ENCODE measurements at places on chromosomes 3 and 15. TPM values are rescaled to one million over a fixed set of nuclear protein-coding genes. Genes with fewer than 3 reads are reported as not detected.

DNA sequence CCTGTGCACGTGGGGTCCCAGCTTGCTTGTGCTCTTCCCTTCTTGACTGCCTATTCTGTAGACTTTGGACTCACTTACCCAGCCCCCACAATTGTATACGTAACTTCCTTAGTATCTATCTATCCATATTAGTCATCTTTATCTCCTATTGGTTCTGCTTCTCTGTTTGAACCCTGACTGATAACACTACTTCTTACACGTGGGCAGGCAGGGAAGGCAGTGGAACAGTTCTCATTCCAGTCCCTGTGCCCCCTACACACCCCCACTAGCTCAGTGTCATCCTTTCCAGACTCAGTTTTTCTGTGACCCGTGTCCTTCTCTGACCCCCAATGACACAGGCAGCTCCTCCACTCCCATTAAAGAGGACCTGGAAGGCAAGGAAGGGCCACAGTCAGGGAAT, 74.2 kb upstream of the FBN1 start:
- no peak for DNase-seq

DNA sequence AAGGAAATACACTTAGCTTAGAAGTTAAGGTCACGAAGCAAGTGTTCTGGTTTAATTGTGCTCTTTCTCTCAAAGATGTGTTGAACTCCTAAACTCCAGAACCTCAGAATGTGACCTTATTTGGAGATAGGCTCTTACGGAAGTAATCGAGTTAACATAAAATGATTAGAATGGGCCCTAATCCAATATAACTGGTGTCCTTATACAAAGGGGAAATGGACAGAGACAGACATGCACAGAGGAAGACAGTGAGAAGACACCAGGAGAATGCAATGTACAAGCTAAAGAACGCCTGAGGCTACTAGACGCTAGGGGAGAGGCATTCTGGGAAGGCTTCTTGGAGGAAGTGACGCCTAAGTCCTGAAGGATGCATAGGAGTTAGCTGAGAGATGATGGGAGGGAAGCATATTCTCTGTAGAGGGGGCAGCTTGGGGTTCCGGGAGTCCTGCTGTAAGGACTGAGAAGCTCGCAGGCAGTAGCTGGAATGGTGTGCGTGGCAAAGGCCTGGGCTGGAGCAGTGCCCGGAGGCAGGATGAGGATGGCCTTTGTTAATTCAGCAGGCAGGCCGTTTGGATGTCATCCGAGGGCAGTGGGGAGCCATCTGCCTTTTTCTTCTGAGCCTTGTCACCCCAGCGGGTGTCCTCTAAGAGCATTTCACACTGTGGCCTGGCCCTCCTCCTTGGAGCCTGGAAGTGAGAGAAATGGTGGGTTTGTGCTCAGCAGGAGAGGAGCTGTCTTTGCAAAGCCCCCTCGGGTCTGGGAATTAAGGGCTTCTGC, 513.4 kb downstream of the SHQ1 start:
- no peak for DNase-seq

DNA sequence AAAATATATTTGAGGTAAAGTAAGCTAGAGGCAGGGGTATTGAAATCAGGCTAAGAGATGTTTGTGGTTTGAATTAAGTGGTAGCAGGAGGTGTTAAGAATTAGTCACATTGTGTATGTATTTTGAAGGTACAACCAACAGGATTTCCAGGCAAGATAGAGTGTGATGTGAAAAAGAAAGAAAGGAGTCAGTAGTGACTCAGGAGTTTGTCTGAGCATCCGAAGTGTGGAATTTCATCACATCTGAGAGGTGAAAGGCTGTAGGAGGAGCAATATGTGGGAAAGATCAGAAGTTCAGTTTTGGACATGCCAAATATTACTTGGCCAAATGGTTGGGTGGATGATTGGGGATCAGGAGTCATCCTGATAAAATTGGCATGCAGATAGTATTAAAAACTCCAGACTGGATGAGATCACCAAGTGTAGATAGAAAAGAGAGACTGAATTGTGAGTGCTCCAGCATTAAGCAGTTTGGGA, 32.1 kb upstream of the EBLN2 start:
- DNase-seq: no peak

- DNase-seq: no peak
Measured at GRCh38 chr15:89822611-89822950, 7.9 kb upstream of the ANPEP start.

DNA sequence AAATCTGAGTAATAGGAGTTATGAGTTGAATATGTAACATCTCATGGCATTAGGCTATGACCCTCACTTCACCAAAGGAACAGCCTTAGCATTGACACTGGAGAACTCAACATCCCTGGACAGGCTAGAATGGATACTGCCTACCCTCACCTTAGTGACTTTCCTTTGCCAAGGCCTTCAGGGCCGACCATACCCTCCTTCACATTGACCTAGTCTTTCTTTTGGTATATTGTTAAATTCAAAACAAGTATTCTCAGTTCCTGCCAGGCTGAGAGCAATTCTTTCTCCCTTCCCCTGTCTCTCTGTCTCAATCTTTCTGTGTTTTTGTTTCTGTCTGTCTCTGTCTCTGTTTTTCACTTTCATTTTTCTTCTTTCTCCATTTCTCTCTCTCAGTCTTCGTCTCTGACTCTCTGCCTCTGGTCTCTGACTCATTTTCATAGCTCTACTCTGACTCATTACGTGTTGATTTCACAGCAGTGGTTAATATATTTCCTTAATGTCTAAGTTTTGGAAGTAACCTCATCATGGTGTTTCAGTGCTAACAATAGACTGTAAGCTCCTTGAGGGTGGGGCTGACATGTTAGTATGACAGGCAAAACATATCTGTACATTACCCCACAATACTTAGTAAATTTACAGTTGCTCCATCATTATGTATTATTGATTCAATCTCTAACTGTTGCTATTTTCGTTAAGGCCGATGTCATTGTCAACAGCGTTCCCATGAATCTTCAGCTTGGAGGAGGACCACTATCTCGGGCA, 32.5 kb downstream of the PARP15 start:
- no peak for DNase-seq

DNA sequence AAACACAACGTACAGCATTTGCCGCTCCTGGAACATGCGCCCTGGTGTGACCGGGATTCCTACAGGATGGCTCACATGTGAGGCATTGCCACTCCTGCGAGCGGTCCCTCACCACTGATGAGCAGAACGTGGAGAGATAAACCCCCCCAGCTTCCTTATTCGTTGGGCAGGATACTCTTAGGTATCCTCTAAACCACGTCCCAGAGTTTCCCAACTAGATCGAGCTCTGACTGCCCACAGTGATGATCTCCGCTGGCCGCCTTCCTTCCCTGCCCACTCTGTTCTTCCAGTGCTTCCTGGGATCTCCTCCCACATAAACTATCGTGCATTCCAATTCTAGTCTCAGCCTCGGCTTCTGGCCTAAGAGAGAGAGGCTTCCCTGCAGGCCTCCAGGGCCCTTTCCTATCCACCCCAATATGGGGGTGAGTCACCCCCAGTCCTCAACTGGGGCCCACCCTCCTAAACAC, 91.8 kb downstream of the TOP2B start:
- DNase-seq: no peak

GRCh38 chr3:74605437-74605836, 9.0 kb downstream of the CNTN3 start:
- no peak for DNase-seq

DNA sequence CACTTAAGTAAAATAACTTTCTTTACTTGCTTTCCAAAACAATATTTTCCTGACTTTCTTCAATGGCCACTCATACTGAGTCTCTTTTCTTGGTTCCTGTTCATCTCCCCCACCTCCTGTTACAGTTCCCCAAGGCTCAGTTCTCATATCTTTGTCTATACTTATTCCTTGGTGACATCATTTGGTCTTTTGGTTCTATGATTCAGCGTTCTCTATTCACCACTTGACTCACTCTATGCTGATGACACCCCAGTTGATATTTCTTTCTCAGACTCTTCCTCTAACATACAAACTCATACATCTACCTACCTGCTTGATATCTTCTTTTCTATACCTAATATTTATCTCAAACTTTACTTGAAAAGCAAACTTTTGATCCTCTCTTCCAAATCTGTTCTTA, 85.0 kb upstream of the P3H2 start:
- no peak for DNase-seq

DNA sequence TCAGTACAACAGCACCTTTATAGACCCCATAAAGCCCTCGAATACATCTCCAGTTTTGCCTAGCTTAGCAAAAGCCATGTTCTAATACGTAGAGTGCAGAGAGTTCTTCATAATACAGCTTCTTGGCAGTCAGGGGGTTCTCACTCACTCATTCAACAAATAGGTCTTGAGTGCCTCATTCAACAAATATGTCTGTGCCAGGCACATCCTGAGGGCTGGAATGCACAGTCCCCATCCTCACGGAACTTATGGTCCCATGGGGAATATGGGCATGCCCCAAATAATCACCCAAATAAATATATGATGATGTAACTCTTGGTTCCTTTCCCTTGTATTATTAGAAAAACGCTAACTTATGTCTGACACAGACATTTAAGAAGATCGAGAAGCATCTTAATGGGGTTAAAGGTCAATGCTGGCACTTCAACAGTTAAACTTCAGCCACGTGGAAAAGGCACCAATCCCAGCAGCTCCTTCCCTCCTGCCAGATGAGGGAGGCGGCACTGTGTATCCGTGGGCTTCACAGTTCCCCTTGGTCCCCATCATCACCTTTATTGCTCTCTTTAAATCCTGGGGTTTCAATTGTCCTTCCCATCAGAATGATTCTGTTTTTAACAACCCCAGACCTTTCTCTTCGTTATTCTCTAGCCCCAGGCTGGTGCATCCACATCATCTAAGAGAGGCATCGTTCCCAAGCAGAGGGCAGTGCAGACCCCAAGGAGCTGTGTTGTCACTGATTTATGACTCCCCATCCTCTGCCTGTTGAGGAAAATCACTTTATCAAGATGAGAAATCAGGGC, 18.9 kb upstream of the SEMA5B start:
- no peak for DNase-seq

DNA sequence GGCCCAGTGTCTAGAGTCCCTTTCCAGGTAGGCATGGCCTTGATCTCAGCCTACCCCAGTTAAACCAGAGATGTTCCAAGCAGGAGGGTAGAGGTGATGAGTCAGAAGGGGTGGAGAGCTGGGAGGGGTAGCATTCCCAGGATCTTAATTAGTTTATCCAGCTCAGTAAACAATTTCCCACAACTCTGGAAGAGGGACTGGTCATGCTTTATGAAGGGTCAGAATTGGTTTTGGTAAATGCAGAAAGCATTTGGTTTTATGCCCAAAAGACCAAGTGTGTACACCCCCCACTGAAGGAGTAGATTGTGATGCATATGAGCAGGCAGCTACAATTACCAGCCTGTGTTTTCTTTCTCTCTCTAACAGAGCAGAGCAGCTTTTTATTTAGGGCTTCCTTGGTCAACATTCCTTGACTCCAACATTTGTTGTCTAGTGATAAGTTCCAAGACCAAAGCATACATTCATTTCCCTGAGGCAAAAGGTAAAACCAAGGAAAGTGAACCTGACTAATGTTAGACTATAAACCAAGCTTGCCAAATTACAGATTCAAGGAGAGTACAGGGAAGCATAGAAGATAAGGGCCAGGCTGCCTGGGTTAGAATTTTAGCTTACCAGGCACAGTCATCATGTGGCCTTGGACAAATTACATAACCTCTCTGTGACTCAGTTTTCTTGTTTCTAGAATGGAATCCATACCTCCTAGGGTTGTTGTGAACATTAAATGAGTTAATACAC, 17.6 kb downstream of the EXOSC7 start:
- no peak for DNase-seq

- peak; percentile 69 for DNase-seq
Measured at GRCh38 chr15:77024273-77025082, 29.6 kb downstream of the PSTPIP1 start.

GRCh38 chr3:162487138-162487537, 990.5 kb downstream of the OTOL1 start:
- no peak for DNase-seq

DNA sequence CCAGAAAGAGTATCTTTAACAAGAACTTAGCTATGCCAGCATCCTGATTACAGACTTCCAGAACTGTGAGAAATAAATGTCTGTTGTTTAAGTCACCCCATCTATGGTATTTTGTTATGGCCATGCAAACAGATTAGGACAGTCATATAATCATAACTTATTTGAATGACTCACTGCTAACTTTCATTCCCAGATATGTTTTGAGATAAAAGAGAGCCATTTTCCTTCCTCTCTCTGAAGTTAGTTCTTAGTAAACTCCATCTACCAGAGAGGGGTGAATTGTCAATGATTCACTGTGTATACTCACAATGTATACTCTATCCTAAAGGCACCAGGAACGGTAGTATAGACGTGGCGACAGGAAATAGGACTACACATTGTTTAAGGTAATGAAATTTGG, 179.4 kb upstream of the DPH6 start:
- no peak for DNase-seq

DNA sequence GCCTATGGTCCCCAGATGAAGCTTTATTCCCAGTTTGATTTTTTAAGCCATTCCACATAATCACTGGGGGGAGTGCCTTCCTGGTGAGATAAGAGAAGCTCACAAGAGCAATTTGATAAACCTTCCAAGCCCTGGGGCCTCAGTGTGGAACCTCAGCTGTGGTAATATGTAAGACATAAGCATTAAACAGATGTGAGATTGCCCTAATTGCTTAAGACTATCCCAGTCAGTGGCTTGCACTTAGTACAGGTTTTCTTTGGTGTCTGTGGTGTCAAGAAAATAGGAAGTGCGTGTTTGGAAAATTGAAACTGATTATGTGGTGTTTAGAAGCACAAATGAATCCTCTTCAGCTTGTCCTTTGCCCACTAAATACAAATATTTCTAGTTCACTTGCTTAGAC, 54.3 kb downstream of the LRRN1 start:
- DNase-seq: no peak

DNA sequence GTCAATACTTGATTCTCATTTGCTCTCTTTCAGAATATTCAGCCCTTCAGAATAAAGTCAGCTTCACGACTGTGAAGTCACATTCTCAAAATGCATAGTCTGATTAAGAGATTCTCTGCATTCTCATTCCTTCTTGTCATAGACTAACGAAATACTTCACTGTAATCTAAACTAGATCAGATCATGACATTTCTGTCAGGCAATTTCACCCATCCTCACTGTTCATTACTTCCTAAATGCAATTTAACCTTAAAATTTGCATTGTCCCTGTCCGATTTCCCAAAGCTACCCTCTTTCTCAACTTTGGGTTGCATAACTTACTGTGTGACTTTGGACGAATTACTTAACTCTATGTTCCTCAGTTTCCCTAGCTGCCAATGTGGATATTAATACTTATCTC, 6.2 kb downstream of the RPL22L1 start:
- no peak for DNase-seq

- DNase-seq: no peak
Measured at GRCh38 chr3:42339321-42339720, 71.1 kb downstream of the LYZL4 start.

Gene AP4E1
- 9.9 TPM for total RNA-seq

Gene PRKAR2A
- 56.8 TPM for total RNA-seq

Gene TRIM42
- total RNA-seq: not detected

Gene EOGT
- total RNA-seq: 34.8 TPM

Gene TMEM207
- total RNA-seq: not detected

Gene VIPR1
- 4.9 TPM for total RNA-seq

Gene CHRNA3
- total RNA-seq: 2.3 TPM

Gene RFTN1
- total RNA-seq: 28.8 TPM

Measured in left cardiac atrium (tissue), 4 donors.